ENCODE measurements at places on chromosomes 5 and 9.

GRCh38 chr5:132056610-132057497 lies 3.6 kb upstream of the IL3 start:
- DNase-seq: no peak

GRCh38 chr9:137456864-137457405 lies 2.2 kb downstream of the NSMF start:
- no peak for DNase-seq

GRCh38 chr9:108956631-108957026 lies 22.4 kb downstream of the ABITRAM start:
- no peak for DNase-seq

GRCh38 chr5:118405650-118406061 lies 582.7 kb downstream of the DTWD2 start:
- DNase-seq: no peak

DNA sequence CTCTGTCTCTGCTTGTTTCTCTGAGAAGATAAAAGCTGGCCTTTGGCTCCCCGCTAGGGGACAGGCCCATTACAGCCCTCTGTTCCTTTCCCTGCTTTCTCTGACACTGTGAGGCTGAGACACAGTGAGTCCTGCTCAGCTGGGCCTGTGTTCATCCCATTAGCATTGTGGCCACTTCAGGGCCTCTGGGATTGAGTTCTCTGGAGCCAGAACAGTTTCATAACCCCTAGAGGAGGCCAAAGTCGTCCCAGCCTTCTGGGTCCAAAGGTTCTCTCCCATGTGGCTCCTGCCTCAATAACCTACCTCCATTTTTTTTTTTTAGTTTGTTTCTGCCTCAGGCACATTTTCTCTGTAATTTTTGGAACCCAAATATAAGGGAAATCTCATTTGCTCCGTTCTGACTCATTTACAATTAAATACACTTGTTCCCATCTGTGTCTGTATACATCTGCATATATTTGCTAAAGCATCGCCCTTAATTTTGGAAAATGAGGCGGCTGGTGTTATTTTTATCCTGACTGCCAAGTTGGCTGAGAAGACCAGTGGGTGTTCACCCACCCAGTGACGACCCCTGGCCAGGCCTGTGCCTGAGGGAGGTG lies 27.3 kb upstream of the CTNNA1 start:
- DNase-seq: peak; percentile 74

- DNase-seq: no peak
These were observed 20.7 kb upstream of the IL17B start for GRCh38 chr5:149399775-149400174.

DNA sequence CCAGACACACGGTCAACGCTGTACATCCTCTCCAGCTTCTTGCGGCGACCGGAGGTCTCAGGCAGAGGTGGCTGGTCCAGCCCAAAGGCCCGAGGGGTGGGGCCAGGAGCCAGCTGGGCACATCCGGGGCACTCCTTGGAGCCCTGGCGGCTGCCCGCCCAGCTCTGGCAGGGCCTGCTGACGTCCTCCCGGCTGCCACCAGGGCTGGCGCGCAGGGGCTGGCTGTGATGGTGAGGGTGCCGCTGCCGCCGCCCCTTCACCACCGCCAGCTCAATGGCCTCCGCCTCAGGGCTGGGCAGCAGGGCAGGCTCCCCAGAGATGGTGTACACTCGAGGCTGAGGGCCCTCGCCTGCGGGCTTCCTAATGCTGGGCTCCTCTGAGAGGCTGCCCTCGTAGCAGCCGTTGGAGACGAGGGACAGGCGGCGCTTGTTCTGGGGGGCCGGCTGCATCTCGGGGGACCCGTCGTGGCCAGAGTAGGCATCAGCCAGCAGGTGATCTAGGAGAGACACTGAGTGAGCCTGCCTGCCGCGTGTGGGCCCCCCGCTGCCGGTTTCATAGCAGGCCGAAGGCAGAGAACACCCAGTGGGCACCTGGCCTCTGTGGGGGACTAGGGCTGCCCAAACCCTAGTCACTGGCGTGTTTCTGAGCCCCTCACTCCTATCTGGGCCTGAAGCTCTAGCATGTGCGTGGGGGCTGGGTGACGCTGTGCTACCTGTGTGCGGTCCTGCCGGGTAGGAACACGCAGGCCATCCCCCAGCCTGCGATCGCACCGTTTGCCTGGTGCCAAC lies 1.5 kb downstream of the NSMF start:
- DNase-seq: no peak

- DNase-seq: no peak
These were observed 423.5 kb downstream of the TAF11L14 start for GRCh38 chr5:18057725-18058124.

- DNase-seq: no peak
These were observed 129.2 kb downstream of the CRB2 start for GRCh38 chr9:123485216-123485615.

DNA sequence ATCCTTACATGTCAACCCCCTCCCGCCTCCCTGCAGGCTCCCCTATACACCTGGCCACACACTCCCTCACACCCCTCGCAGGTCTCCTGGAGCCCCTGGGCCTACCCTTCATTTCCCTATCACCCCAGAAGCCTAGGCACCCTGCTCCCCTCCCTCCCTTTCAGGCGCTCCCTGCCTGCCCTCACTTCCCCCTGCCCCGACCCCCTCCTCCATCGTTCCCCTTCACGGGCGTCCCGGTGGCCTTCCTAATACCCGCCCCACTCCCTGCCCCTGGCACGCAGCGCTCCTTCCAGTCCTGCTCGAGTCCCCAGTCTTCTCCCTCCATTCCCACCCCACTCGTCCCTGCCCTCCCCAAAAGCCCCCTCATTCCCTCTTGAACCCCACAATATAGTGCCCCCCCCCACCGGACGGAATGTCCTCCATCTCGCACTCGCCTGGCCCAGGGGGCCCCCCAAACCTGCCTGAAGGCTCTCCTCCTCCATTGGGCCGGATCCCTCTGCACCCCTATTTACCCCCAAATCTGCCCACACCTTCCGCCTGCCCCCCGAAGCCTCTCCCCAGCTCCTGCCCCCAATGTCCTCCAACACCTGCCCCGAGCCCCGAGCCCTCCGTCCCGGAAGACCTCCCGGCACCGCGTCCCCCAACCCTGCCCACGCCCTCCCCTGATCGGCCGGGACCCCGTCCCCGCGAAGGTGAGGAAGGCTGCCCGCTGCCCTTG lies 746 bp downstream of the STRBP start:
- DNase-seq: no peak

DNA sequence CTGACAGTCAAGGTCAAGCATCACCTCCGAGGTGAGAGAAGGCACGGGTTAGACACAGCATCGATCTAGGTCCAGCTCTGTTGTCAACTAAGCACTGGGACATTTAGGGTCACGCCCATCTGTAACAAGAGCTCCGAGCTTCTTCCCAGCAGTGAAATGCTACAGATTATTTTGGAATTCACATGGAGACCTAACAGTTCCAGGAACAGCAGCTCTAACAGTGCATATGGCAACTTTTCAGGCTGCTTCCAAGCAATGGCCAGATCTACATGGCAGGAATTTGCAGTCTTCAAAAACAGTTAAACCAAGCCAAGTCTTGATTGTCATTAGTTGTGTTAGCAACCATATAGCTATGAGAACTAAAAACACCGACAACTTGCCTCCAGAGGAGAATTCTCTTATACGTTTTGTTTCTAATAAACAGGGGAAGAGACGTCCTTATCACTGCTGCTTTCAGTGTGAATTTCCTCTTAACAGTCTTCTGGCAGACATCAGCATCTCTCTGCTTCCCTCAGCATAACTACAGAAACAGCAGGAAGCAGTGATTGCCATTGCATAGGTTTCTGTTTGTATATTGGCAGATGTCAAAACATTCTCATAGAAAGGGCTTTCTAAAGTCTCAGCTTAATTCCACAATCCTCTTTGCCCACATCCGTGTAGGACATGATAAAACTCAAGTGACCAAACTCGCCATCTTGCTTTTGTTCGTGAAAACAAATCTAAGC lies 242.1 kb upstream of the DAPK1 start:
- peak; percentile 93 for DNase-seq

GRCh38 chr5:4158750-4159447 lies 563.3 kb downstream of the IRX1 start:
- DNase-seq: no peak

DNA sequence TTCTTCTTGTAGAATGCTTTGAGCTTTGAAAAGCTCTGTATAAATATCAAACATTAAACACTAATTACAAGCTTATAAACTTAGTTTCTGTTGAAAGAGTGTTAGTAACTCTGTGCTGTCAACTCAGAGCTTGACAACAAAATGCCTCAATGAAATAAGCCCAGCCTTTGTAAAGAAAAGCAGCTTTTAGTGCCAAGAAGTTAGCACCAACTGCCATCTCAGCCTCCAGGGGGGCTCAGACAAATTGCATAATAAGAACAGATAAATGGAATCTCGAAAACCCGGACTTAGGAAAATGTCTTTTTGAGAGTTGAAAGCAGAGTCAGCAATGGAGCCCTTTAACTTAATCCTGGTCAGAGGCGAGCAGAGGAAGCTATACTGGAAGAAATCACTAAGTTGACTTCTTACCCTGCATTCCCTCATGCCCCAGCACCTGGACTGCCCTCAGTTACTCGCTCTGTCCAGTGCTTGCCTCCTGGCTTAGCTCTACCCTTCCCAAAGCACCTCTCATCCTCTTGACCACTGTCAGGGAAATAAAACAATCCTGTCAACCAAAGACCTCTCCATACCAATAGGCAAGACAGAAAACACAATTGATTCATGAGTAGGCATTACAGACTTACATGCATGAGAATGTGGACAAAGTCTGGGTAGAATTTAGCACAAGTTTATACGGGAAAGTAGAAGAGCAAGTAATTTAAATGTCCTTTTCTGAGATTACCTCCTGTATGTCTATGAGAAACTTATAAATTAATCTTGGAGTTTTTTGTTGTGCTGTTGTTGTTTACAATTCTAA lies 352.7 kb downstream of the ZNF608 start:
- no peak for DNase-seq

GRCh38 chr5:108818613-108819272 lies 71.0 kb downstream of the FER start:
- peak; percentile 16 for DNase-seq

DNA sequence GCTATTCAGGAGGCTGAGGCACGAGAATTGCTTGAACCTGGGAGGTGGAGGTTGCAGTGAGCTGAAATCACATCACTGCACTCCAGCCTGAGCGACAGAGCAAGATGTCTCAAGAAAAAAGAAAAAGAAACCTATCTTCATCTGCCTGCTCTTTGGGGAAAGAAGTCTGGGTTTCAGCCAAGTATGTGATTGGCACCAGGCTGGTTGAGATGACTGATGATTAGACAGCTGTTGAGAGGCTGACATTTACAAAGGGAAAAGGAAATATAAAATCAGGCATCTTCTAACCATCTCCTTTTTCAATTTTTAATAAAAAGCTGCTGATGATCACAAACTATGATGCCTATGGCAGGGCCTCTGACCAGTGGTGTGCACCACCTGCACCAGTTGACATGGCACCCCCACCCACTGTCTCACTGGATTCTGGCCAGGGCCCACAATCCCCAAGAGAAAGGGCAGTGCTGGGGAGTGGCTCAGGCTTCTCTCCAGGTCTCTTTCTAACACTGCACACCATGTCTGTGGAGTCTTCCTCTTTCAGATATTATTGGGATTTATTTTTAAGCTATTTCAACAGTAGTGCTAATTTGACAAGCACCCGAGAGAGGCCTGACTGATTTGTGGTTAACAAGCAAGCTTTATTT lies 17.2 kb upstream of the C5orf15 start:
- DNase-seq: no peak

DNA sequence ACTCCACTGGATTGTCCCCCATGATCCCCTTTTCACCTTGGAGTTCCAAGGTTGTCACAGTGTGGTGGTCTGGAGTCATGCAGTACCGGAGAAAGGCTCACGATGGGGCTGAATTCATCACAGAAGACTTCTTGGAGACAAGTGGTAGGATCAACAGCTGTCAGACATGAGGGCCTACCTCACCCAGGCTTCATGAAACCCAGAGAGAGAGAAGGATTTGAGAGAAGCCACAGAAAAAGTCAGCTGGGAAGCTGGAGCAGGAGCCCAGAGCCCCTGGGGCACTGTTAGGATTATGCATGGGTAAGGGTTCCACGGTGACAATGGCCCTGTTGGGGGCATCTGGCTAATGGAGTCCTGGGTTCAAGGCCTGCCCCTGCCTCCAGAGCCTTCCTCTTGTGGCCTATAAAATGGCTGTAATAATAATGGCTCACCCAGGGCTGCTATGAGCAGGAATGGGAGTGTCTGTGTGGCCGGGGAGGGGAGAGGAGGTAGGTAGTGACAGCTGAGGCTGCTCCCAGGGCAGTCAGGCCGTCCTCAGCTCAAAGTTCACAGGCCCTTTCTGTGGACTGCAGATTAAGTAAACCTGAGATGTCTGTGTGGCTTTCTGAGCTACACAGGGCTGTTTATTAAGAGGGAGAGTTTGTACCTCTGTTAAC lies 910 bp downstream of the TRIM14 start:
- peak; percentile 29 for DNase-seq

GRCh38 chr5:152736906-152737305 lies 331.8 kb upstream of the NMUR2 start:
- DNase-seq: no peak

GRCh38 chr9:122939601-122940000 lies 1.2 kb upstream of the RABGAP1 start:
- DNase-seq: no peak

DNA sequence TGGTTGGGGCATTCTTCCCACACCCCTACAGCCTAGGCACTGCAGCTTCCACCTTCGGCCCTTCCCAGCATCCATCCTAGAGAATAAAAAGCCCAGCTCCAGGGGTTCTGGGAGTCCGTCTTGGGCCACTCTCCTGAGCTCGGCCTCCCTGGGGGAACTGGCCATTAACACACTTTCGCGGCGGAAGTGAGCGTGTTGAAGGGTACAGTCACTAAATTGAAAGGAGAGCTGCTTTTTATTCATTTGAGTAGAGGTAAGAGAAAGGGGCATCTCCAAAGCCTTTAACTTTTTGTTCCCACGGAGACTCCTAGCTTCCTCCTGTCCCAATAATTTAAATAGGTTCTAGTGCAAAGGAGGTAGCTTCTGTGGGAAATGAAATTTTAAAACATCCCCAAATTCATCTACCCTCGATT lies 31.0 kb upstream of the NFIB start:
- DNase-seq: no peak

- DNase-seq: no peak
These were observed 8.3 kb upstream of the ARHGEF28 start for GRCh38 chr5:73617510-73618279.

DNA sequence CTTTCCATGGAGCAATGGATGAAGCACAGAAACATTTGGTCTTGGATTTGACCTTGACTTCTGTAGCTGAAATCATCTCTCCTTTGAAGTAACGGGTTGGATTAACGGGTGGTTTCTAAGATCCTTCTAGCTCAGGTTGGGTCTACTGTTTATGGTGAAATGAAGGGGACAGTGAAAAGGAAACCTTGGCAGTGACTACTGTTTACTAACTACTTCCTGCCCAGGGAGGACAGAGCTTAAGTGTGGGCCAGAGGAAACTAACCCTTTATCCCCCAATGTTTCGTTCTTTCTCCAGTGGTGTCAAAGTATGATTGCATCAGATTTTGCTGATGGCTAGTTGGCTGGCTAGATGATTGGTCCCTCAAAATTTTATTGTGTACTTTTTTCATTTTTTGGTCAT lies 22.2 kb downstream of the SKP2 start:
- no peak for DNase-seq

GRCh38 chr9:127935765-127936221 lies 1.9 kb downstream of the DPM2 start:
- DNase-seq: no peak

Measured in fibroblast of gingiva (primary cell).